ENCODE measurements at places on chromosomes 5 and 9.

DNA sequence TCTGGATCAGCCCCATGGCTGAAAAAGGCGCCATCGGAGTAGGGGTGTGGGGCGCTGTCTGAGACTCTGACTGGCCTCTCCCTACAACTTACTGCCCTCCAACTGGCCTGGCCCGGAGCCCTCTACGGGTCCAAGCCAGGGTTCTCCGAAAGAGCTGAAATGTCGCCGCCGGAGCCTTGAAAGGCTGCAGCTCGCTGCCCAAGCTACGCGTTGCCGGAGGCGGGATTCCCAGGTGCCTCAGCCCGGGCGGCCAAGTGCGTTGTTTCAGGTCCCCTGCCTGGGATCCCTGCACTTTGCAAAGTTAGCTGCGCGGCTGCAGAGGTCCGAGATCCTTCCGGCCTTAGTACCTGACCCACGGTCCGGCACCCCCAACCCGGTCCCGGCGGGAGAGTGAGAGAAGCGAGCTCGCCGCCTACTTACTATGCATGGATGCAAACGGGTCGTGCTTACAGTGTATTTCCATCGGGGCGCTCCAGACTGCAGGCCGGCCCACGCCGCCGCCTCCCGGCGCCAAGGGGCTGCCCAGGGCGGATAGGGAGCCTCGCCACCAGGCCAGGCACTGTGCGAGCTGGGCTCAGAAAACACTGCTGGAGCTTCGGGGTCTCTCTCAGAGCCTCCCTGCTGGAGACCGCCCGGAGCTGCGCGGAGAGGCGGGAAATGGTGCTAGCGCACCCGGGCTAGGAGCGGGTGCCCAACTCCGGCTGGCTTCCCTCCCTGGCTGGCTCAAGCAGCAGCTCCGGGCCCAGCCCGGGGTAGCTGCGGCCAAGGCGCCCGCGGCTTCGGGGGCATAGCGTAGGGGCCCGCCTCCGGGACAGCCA lies 7.7 kb downstream of the PAX5 start:
- DNase-seq: no peak

DNA sequence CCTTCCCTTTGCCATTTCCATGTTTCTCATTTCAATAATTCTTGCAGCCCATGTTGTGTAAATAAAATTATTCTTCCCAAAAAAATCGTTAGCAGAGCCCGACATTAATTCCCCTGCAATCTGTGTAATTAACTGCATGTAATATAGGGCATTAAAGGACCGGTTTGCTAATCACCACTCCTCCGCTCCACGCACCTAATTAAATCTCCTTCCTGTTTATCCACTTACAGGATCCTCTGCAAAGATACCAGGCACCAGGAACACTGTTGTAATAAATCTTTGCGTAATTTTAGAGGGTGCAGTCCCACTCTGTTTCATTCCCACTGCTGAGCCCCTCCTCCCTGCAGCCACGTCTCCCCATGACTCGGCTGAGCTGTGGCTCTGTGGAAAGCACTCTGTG lies 105.0 kb upstream of the PPP1R26 start:
- DNase-seq: no peak

DNA sequence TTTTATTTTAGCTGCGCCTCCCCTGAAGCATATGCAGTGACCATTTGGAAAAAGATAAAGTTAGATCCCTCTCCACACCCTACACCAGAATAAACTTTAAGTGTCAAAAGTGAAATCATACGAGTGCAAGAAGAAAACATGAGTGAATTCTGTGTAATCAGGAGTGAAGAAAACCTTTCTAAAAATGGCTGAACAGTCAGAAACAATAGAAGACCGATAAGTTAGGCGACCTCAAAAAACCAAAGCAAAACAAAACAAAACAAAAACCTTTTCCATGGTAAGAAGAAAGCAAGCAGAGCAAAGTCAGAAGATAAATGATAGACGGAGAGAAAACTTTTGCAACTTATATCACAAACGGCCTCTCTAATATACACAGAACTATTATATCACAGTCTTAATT lies 16.6 kb upstream of the TSC1 start:
- no peak for DNase-seq

DNA sequence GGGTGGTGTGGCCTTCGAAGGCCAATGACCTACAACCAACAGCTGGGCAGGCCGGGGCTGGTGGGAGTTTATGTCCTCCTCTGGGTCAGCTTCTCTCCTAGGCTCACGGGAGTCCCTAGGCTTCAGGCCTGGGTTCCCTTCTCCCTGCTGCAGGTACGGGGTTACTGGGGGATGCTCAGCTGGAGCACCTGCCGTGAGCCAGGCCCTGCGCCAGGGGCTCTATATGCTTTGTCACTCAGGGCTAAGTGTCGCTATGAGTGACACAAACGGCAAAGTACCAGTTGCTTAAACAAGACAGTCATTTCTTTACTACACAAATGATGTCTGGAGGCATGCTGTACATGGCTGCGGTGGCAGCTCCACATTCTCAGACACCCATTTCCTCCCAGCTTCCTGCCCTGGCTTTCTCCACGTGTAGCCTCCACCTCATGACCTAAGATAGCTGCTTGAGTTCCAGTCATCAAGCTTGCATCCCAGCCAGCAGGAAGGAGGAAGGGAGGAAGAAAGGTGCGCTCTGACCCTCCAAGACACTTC lies 22.5 kb upstream of the NINJ1 start:
- no peak for DNase-seq

DNA sequence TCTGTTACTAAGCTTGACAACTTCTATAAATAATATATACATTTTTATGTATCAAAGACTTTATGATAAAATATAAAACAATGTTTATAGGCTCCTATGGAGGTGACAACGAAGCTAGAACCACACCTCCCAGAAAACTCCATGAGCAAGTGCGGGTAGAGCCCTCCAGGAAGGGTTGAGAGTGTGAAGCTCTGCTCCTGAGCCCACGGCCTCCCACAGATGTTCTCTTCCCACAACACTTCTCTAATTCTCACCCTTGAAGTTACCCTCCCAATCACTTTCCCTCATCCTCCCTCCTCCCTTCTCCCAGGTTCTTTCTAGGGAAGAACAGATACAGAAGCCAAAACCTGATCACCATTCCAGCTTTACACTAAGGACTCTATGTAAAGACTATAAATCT lies 427.6 kb downstream of the SPOCK1 start:
- no peak for DNase-seq

DNA sequence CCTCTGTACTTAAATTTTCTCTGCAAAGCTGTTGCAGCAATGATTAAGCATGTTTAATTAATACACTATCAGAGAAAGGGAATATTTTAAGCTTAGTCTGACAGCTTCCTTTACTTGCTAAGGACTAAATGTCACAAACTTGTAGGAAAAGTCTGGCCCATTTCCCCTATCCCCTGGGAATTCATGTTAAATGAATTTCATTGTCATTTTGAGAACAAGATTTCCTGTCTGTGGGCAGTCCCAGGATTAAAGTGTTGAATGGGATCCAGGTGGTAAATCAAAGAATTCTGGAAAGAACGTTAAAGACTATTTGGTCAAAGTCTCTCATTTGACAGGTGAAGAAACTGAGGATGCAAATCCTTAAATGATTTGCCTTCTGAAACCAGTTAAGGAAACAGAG lies 214.8 kb downstream of the MPDZ start:
- no peak for DNase-seq

DNA sequence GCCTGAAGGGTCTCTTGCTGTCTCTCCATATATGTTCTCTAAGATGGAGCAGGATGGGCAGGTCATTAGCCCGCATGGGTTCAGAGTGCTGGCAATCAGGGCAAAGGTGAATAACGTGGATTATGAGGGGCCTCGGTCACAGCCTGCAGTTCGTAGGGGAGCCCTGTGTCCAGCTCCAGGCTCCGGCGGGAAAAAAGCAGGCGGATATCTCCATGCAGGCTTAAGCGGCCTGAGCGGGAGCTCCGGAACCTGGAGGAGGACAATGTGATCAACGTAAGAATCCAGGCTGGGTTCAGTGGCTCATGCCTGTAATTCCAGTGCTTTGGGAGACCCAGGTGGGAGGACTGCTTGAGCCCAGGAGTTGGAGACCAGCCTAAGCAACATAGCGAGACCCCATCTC lies 2.2 kb upstream of the STOML2 start:
- no peak for DNase-seq

DNA sequence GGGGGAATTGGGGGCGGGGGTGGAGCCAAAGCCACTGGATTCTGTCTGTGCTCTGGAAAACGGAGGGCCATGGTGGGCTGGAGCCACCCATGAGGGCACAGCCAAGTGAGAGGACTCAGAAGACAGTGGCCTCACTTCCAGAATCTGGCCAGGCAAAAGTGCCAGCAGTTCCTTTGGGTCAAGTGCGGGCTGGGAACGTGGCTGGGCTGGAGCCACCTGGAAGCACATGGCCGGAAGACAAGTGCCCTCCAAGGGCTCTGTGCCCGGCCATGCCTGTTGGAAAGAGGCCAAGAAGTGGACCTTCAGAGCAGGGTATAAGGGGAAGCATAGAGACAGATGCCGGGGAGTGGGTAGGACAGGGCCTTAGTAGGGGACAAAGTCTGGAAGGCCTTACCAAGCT lies 11.7 kb upstream of the SH3PXD2B start:
- DNase-seq: no peak

DNA sequence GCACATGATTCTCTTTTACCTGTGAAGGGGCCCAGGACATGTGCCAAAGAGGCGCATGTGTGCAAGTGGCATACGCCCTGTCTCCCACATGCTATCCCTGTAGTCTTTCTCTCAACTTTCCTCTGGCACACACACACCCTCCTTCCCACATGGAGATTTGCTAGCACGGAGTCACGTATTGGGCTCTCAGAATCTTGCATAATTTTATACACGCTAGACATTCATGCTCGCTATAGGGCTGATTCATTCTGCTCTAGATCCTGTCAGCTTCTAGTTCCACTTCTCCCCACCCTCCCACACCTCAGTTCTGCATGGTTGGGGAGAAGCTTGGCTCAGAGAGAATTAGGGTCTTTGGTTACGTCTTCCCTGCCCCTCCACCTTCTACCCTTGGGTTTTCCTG lies 72.8 kb downstream of the CD180 start:
- no peak for DNase-seq

- no peak for DNase-seq
Measured at GRCh38 chr5:89827960-89828359, 581.6 kb downstream of the CETN3 start.

GRCh38 chr9:8728910-8729309 lies 929.3 kb upstream of the DMAC1 start:
- DNase-seq: no peak

DNA sequence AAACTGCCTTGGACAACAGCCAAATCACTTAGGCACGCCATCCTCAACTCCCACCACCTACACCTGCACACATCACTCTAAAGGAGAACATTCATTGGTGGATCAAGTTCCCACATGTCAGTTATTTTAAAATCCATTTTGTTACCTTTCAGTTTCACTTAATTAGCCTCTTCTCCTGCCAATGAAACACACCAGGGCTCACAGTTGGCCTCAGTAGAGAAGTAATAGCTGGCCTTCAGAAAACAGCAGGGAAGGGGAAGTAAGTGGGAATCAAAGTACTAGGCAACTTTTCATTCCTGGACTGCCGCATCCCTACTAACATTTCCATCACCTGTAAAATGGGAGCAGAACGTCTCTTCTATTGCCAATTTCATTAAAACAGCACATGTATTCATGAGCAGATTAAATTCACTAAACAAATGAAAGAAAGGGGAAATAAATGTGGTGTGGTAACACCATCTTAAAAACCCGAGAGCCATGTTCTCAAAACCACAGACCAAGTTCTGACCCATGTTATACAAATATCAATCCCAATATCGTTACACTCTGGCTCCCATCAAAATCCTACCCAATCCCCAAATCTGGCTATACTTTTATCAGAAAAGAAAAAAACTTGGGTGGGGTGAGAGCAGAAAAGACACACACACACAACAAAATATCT lies 1.7 kb downstream of the SIL1 start:
- no peak for DNase-seq

- no peak for DNase-seq
Measured at GRCh38 chr5:43061352-43062075, 21.4 kb upstream of the ANXA2R start.

DNA sequence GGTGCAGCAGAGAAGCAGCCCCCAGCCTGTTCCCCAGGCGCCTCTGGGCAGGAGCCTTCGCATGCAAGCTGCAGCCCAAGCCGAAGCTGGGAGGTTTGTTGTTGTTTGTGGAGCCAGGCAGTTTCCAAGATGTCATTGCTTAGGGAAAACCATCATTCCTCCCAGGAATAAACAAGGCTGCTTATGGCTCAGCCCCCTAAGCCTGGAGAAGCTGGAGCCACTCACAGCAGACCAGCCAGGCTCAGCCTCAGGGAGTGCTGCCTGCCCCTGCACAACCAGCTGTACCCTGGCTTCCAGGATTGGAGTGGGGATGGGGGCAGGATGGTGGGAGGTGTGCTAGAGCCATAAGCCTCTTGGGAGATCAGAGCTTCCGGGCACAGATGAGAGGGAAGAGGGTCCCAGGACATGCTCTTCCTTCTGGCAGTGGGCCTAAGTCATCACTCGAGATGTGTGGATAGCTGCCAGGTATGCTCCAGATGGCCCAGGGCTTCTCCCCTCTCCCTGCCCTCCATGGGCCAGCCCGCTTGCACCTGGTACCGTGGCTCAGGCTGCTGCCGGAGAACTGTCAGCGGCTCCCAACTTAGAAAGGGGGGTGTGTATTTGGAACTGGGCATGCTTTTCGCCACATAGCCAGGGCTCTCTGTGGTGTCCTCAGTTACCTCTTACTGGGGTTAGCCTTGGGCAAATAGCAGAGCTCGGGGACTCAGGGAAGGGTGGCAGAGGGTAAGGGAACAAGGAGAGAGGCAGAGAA lies 105.2 kb downstream of the RGS3 start:
- DNase-seq: no peak

- no peak for DNase-seq
Measured at GRCh38 chr9:34994260-34994899, 4.8 kb downstream of the DNAJB5 start.

DNA sequence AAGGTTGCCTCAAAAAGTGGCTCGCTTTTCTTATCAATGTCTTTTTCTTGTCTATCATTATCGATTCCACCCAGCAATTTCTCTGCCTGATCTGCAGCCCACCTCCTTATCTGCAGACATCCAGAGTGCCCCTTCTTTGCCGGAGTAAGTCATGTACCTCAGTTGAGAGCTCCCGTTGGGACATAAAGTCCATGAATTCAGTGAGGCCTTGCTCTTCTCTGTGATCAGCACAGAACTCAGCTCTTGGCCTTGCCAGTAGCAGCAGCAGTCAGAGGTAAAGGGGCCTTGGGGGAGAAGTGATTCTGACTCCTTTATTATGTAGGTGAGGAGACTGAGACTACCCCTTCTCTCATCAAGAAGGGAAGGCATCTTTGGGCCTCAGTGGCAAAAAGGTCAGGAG lies 24.9 kb upstream of the DCAF12 start:
- no peak for DNase-seq

GRCh38 chr5:16033187-16033925 lies 146.2 kb downstream of the MARCHF11 start:
- DNase-seq: no peak

GRCh38 chr9:93267091-93267541 lies 83.2 kb downstream of the WNK2 start:
- no peak for DNase-seq

Data from activated CD8-positive, alpha-beta memory T cell treated with anti-CD3 and anti-CD28 coated beads, Interleukin-2, amount 50 U/mL, for 4 hours (primary cell).